Glutamatergic neuron (in vitro differentiated cells): ENCODE measurements at places on chromosomes 11 and 22. TPM values are rescaled to one million over a fixed set of nuclear protein-coding genes. Genes with fewer than 3 reads are reported as not detected.

KLHDC7B gene
- 0.12 TPM for total RNA-seq

TEX12 gene
- total RNA-seq, result not detected

ANKK1 gene
- not detected for total RNA-seq

PRR5L gene
- 1.6 TPM for total RNA-seq

KCNJ11 gene
- 1.2 TPM for total RNA-seq

CADM1 gene
- 1,339 TPM for total RNA-seq

APOBEC3C gene
- 0.71 TPM for total RNA-seq

BIK gene
- 17.3 TPM for total RNA-seq

DMC1 gene
- 4.2 TPM for total RNA-seq

KCNQ1OT1 gene
- 14.3 TPM for total RNA-seq

NXPE2 gene
- not detected for total RNA-seq

INPPL1 gene
- total RNA-seq, result 62.8 TPM

SLC5A4 gene
- not detected for total RNA-seq

DNA sequence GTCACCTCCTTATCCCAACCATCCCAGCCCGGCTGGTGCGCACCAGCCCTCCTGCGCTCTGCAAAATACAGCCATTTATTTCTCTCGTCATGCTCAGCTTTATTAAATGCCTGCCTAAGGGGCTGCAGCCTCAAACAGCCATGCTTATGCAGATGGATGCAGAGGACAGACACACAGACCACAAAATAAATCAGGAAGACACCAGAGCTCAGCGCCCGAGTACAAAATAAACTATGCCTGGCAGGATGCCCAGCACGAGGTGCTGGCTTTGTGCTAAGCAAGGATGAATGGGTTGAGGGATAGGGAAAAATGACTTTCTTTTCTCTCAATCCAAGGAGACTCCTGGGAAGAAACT, 70.5 kb downstream of the RPUSD4 start:
- no peak for DNase-seq

- no peak for DNase-seq
Measured at GRCh38 chr11:69425895-69426544, 55.4 kb upstream of the LINC01488 start.

- peak; percentile 23 for DNase-seq
Measured at GRCh38 chr11:59551659-59552521, 40.6 kb downstream of the OR4D9 start.

GRCh38 chr22:34851918-34852662, 213.9 kb upstream of the ISX start:
- peak; percentile 60 for DNase-seq

DNA sequence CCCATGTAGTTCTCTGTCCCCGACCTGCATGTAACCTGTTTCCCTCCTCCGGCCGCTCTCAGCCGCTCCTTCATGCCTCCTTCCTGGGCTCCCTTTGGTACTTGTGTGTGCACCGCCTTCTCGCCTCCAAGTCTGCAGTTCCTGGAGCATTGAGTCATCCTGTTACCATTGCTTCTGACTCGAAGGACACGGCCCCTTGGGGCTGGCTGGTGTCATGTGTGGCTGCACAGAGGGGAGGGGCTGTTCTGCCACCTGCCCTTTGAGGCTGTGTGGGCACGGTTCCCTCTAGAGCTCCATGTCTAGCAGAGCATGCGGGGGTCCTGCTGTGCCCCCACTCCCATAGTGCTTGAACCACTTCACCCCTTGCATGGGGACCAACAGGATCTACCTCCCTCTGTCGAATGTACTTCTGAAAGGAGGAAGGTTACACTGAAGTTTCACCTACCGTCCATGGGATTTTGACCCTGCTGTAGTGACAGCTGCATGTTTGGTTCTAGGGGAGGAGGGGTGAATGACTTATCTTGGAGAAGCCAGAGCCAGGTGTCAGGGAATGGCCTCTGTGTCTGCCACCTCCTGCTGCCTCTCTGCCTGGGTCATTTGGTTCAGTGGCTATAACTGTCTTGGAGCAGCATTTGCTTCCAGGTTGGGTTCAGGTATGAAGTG, 39.6 kb downstream of the BCR start:
- peak; percentile 66 for DNase-seq

DNA sequence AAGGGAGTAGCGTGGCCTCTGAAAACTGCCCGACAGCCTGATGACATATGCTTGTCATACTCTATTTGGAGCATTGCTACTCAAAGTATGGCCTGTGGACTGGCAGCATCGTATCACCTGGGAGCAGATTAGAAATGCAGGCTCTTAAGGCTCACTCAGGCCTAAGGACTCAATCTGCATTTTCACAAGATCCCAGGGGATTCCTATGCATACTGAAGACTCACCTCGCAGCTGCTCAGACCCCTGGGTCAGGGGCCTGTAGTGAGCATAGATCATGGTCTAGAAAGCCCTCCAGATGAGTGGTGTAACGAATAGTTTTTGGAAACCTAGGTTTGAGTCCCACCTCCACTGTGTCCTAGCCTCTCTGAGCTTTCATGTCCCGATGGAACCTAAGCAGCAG, 126.3 kb downstream of the FEZ1 start:
- DNase-seq, result no peak

- no peak for DNase-seq
Measured at GRCh38 chr22:25030636-25031035, 78.1 kb downstream of the KIAA1671 start.

GRCh38 chr11:77508019-77508418, 34.1 kb upstream of the PAK1 start:
- DNase-seq, result no peak

DNA sequence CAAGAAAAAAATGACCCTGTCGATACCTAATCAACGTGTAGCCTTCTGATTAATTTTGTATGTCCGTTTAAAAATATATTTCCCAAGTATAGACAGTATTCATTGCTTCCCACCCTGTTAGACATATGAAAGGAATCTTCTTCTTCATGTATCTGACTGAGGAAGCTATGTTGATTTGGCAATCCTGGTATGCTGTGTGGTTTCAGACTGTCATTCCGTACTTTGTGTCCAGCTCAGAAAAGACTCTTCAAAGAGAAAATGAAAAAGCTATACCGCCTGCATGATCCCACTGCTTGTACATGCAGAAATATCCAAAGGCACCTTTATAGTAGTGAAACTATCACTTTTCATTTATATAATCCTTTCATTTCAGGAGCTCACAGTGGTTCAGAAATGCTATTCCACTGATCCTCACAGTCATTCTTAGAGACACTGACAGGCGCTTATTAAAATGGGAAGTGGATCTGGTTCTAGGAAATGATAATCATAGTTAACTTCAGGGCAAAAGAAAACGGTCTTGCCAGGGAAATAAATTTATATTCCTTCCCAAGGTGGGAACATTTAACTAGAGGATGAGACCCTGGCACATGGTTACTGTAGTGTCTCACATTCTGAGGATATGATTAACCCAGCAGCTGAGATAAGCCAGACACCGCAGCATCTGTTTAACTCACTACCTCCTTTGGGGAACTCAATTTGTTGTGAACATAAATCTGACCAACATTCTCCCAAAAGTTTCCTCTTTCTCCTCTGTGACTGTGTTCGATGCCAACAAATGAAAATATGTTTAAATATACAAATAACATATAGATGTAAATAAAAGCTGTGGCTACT, 599.2 kb upstream of the LUZP2 start:
- no peak for DNase-seq

DNA sequence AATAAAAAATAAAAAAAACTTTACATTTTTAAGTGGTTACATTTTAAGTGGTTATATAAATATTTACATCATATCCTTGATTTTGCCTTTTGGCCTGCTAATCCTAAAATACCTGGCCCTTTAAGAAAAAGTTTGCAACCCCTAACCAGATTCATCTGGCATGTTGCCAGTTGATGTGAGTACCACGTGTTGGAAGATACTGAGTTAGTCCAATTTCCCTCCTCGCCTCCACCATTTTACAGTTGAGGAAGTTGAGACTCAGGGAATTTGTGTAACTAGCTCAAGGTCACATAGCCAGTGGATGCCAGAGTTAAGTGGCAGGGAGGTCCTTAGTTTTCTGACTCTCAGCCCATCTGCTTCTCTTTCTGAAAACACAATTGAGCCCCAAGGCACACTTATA, 5.1 kb downstream of the ELF5 start:
- no peak for DNase-seq

DNA sequence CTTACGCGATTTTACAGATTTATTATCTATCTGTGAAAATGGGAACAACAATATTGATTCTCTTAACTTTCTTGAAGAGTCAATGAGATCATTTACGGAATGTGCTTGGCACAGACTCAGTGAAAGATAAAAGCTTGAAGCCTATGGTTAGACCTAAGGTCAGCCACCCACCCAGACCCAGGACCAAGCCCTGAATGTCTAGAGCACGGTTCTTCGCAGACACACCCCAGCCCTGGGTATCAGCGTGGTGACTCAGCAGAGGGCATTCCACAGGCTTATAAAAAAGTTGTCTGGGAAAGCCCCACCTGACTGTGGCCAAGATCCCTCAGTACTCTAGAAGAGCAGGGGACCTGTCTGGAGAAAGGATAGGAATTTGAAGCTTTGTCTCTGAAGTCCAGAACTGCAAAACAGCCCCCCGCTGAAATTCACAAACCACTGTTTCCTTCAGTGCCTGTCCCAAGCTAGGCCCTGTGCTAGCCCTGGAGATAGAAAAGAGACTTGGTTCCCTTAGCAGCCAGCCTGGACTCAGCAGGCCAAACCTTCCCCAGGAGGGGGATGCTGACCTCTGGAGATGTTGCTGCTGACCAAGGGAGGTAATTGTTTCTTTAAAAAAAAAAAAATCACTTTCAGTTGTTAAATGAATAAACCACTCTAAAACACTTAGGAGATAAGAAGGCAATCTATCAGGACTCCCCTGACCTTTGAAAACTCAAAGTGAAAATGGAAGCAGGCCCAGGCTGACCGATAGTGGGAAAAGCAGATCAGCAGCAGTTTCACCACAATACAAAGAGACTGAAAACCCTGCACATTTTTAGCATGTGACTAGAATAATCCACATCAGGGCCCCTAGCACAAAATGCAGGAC, 114.0 kb downstream of the ABTB2 start:
- no peak for DNase-seq

DNA sequence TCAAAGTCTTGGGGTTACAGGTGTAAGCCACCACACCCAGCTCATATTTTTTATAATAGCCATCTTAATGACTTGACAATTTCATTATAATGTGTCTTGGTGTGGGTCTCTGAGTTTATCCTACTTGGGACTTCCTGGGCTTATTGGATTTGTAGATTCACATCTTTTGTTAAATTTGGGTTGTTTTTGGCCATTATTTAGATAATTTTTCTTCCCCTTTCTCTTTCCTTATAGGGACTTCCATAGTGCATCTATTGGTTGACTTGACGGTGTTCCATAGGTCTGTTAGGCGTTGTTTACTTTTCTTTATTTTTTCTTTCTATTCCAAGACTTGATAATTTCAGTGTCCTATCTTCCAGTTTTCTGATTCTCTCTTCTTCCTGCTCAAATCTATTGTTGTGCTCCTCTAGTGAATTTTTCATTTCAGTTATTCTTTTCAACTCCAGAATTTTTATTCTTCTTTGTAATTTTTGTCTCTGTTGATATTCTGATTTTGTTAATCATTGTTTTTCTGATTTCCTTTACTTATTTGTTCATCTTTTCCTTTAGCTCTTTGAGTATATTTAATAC, 45.6 kb downstream of the RRM1 start:
- no peak for DNase-seq

DNA sequence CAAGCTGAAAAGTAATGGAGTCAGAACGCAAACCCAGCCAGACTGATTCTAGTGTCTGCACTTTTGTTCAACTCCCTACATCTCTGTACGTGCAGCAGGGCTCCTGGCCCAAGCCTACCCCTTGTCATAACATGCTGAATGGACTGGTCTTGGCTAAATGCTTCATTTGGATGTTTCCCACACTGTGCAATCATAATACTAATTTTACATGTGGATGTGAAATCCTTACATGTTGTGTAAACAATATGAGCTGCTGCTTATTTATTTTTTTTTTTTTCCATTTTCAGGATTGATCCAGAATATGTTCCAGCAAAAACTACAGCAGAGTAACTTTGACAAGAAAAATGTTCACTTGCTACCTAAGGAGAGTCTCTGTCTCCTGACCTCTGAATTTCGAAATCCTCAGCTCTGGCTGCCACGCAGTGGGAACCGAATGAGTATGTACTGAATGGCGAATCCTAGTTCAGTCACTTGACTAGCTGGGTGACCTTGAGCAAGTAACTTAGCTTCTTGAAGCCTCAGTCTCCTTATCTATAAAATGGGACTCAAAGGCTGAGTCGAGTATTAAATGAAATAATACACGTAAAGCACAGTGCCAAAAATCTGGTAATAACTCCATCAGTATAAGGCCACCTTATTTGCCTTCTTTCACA, 133.4 kb downstream of the EHF start:
- no peak for DNase-seq

GRCh38 chr11:44309478-44310205, at the start of gene ALX4:
ALX4 (minus strand) TSS chr11:44310139; CDS start chr11:44310062, 77 bp downstream.
- DNase-seq, result peak; percentile 59

DNA sequence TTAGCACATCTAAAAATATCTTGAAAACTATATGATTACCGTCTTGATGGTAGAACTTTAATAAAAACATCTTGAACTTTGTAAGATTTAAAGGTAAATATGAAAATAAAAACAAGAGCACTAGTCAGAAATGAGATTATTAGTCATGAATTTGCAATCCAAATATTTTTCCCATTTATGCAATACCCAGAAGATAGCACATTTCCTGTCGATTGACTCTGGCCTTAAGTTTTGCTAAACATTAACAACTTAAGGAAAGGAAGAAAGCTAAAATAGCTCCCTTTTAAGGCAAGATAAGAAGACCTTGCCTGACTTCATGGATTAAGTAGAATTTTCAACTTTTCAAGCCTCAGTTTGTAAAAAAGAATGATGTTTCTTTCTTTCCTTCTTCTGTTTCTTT, 1374.7 kb upstream of the RAG2 start:
- no peak for DNase-seq

GRCh38 chr11:102389253-102389652, 42.2 kb downstream of the BIRC2 start:
- no peak for DNase-seq

GRCh38 chr11:2453436-2453835, 8.6 kb downstream of the KCNQ1 start:
- DNase-seq, result no peak

- no peak for DNase-seq
Measured at GRCh38 chr22:46612904-46613605, 7.1 kb upstream of the GRAMD4 start.

GRCh38 chr11:95661162-95661561, 128.4 kb downstream of the FAM76B start:
- no peak for DNase-seq

DNA sequence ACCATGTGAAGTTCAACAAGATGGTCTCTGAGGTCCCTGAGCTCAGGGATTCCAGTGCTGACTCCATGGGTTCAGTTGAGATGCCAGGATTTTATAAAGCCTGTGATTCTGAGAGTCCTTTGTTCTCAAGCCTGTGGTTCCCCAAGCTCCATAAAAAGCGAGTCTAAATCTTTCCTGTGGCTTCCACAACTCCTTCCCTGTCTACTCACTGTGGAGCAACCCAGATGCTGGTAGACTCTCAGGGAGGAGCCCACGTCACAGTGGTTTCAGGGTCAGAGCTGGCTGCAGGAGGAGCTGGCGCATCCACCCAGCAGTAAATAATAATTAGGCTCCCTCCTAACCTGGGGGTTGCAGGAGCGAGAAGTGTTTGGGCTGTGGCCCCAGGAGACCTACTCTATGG, 2.0 kb upstream of the RELT start:
- DNase-seq, result no peak

- no peak for DNase-seq
Measured at GRCh38 chr11:117933930-117934329, 4.7 kb upstream of the TMPRSS13 start.
